Activated T-helper 9 cell treated with anti-CD3 and anti-CD28 coated beads, Interleukin-2, amount 50 U/mL, for 16 hours (primary cell): ENCODE measurements at places on chromosomes 3 and 15.

DNA sequence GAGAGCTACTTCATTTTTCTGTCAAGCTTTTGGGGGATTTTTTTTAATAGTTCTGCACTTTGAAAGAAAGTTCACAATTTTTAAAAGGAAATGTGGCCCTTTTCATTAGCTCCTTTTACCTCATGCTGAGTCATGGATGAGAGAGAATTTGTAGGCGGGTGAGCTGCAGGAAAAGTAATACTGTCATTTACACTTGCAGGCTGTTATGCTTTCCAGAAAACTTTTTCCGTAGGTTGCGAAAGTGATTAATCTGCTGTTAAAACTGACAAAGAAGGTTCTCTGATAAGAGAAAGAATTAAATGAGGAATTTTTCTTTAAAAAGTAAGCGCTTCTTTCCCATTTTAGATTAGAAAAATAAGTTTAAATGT, 430.2 kb downstream of the LPP start:
- DNase-seq: no peak

GRCh38 chr15:51629612-51630011, 7.0 kb upstream of the DMXL2 start:
- DNase-seq: no peak

DNA sequence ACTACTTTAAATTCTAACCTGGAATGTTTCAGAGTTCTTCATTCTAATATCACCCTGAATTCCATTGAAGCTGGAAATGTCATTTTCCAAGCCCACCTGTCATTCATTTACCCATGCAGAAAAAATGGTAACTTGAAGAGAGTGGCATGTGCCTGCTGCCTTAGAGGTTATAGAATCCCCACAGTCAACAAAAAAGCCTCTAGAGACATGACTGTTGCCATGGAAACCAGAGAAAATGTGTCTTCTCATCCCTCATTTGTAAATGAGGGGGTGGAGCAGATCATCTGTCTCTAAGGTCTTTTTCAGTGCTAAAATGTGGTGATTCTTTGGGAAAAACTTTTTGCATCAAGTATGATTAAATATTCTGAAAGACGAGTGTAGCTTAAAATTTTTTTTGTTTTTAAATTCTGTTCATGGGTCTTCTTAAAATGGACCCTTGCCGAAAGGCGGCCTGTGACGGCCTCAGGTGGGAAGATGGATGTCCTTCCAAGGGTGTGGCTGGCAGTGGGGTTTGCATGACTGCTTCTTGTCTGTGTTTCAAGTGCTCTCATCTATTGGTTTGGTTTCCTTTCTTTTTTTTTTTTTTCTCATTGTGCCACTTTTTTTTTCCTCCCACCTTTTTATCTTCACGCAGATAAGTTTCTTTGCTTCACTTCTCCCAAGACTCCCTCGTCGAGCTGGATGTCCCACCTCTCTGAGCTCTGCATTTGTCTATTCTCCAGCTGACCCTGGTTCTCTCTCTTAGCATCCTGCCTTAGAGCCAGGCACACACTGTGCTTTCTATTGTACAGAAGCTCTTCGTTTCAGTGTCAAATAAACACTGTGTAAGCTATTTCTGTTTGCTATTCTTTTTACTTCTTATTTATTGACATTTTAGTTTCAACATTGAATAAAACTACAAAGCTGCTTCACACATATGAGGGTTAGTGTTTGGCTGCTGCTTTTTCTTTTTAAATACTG, 23.0 kb downstream of the TPM1 start:
- DNase-seq: no peak

DNA sequence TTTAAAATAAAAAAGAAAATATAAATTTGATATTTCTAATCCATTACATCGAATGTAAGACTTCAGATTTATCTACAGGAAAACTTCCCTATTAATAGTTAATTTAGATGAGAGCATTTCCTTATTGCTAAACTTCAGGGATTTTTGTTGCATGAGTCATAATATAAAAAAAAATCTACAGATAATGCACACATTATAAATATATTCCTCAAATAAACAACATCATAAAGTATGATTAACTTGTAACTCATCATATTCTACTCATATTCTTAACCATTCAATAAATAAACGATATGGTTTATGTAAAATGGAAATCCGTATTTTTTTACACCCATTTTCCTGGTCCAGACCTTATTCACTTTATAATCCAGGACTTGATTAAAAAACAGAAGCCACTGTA, 477.0 kb downstream of the EPHA3 start:
- no peak for DNase-seq

GRCh38 chr3:158103887-158104327, 2.3 kb downstream of the SHOX2 start:
- DNase-seq: no peak
